Tibial nerve (tissue), 4 donors: ENCODE measurements at places on chromosomes 6 and 20.

DNA sequence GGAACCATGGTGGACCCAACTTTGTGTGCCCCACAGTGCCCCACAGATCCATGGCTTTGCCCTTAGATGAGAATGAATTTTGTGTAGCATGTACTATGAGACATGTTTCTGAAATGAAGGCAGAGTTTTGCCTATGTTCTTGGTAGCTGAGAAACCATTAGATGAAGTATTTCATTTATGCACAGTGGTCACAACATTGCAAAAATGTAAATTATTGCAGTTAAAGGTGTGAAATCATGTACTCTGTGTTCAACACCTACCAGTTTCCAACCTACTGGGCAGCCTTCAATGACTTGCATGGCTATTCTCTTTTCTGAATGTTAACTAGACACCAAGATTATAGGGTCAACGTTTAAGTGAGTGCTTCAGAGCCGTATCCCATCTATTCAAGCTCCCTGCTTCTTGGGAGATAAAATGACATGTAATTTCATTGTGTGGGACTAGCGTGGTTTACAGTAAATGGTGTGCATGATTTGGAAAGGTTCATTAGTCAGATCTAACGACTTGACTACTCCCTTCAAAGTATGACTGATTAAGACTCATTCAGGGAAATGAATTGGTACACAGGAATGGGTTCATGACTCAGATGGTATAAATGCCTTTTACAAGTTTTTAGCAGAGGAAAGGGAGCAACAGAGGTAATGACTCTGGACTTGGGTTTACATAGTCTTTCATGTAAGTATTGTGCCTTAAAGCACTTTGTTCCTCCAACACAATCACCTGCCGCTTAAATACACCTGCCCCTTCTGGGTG, 106.1 kb upstream of the AKIRIN2 start:
- no peak for DNase-seq
- no peak overlapping the region for H3K27ac ChIP-seq
- H3K27me3 ChIP-seq = no peaks in the 10 kb centered on the region
- H3K4me1 ChIP-seq = no peaks in the 10 kb centered on the region
- H3K36me3 ChIP-seq = no peaks in the 10 kb centered on the region
- H3K4me3 ChIP-seq = no peak overlapping the region

GRCh38 chr6:53771785-53772624, 22.8 kb upstream of the LRRC1 start:
- H3K27me3 ChIP-seq = no peaks in the 10 kb centered on the region
- H3K36me3 ChIP-seq = no peaks in the 10 kb centered on the region
- no peaks in the 10 kb centered on the region for H3K4me1 ChIP-seq
- H3K27ac ChIP-seq = no peak overlapping the region
- H3K4me3 ChIP-seq = no peak overlapping the region

- no peak overlapping the region for H3K27ac ChIP-seq
- H3K4me3 ChIP-seq = no peak overlapping the region
- no peak for DNase-seq
- H3K4me1 ChIP-seq = peaks cover 32% of the 10 kb centered on the region
- H3K27me3 ChIP-seq = no peaks in the 10 kb centered on the region
- H3K36me3 ChIP-seq = no peaks in the 10 kb centered on the region
These were observed 65.3 kb upstream of the SNX9 start for GRCh38 chr6:157757430-157758403.

GRCh38 chr6:150458579-150458978, 89.8 kb downstream of the IYD start:
- no peaks in the 10 kb centered on the region for H3K4me1 ChIP-seq
- no peak for DNase-seq
- no peaks in the 10 kb centered on the region for H3K27me3 ChIP-seq
- no peaks in the 10 kb centered on the region for H3K36me3 ChIP-seq
- no peak overlapping the region for H3K27ac ChIP-seq

DNA sequence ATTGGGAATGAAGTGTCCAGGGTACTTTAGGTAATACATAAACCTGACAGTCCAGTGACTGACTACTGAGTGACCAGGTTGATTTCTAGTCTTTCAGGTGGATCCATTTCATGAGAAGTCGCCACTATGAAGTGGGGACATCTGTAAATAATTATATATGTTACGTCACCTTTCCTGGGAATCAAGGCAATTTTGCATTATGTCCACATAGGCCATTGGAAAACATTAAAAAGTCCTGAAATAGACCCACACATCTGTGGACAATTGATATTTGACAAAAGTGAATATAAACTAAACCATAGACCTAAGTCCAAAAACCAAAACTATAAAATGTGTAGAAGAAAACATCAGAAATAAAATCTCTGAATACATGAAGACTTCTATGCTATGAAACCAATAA, 231.5 kb downstream of the C6orf118 start:
- H3K4me1 ChIP-seq = peaks cover 6% of the 10 kb centered on the region
- no peak overlapping the region for H3K27ac ChIP-seq
- no peak for DNase-seq
- no peak overlapping the region for H3K4me3 ChIP-seq
- H3K36me3 ChIP-seq = no peaks in the 10 kb centered on the region

DNA sequence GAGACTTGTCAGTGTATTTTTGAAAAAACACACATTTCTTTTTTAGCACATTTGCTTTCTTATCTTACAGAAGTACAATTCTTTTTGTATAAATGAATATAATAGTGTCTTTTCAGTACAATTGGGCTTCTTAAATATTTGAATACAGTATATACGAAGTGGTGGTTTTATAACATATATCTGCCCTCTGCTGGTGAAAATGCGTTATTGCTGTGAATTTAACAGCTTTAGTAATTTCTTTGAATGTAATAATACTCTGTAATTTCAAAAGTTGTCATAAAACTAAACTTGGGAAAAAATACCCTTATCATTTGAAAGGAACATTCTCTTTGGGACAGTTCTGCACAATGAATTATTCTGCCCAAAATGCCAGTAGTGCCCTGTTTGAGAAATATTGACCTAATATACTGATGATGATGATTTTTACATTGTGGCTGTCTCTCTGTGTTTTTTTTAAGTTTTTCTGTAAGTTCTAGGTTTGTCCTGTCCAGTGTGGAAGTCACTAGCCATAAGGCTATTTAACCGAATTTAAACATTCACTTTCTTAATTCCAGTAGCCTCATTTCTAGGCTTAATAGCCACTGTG, 19.0 kb downstream of the SMAP1 start:
- H3K4me3 ChIP-seq = no peak overlapping the region
- no peaks in the 10 kb centered on the region for H3K27me3 ChIP-seq
- H3K36me3 ChIP-seq = no peaks in the 10 kb centered on the region
- no peak for DNase-seq
- H3K4me1 ChIP-seq = peaks cover 20% of the 10 kb centered on the region

- H3K36me3 ChIP-seq = no peaks in the 10 kb centered on the region
- no peaks in the 10 kb centered on the region for H3K4me1 ChIP-seq
- no peak overlapping the region for H3K27ac ChIP-seq
- H3K4me3 ChIP-seq = no peak overlapping the region
- H3K27me3 ChIP-seq = no peaks in the 10 kb centered on the region
These were observed 25.7 kb downstream of the OVOL2 start for GRCh38 chr20:18031888-18032509.

GRCh38 chr6:77097940-77098339, 365.4 kb downstream of the HTR1B start:
- H3K4me3 ChIP-seq = no peak overlapping the region
- no peaks in the 10 kb centered on the region for H3K36me3 ChIP-seq
- no peak for DNase-seq
- H3K27me3 ChIP-seq = no peaks in the 10 kb centered on the region
- H3K4me1 ChIP-seq = no peaks in the 10 kb centered on the region

DNA sequence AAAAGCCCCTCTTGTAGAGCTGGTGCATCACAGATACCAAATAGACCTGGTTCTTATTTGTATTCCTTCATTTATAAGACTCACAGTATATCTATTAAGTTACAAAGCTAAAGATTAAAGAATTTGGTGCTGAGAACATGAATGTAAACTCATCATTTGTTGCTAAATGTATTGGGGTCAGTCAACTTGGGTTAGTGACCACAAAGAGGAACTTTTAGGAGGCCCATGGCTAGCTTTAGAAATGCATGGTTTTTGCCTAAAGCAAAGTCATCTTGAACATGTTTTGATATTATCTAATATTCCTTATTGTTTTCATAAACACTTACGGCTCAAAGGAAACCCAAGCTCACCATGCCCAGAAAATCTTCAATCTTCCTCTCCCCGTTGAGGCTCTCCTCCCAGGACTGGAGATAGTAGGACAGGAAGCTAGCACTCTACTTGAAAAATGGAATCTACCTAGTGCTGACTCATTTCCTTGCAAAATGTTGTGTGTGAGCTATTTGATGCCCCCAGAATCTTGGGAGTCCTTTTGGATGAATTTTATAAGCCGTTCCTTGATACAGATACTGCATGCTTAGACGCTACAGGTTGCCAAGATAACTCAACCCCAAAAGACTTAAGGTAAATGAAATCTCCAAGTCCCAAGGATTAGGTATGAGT, 121.4 kb downstream of the BMP2 start:
- H3K27ac ChIP-seq = no peak overlapping the region
- DNase-seq = no peak
- no peaks in the 10 kb centered on the region for H3K27me3 ChIP-seq
- H3K4me1 ChIP-seq = no peaks in the 10 kb centered on the region
- H3K4me3 ChIP-seq = no peak overlapping the region
- H3K36me3 ChIP-seq = no peaks in the 10 kb centered on the region

DNA sequence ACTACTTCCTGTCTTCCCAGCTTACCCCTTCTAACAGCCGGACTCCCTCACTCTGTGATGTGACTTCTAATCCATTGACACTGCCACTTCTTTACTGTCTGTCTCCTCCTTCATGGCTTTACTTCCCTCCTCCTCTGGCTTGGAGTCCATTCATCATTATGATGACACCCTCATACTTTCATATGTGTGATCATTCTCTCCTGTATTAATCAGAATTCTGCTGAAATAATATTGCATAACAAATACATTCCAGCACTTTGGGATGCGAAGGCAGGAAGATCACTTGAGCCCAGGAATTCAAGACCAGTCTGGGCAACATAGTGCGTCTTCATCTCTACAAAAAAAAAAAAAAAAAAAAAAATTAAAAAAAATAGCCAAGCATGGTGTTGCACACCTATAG, 147.9 kb upstream of the BTBD3 start:
- no peak for DNase-seq
- no peaks in the 10 kb centered on the region for H3K27me3 ChIP-seq
- no peak overlapping the region for H3K27ac ChIP-seq
- no peaks in the 10 kb centered on the region for H3K4me1 ChIP-seq
- H3K36me3 ChIP-seq = no peaks in the 10 kb centered on the region

- no peaks in the 10 kb centered on the region for H3K27me3 ChIP-seq
- no peaks in the 10 kb centered on the region for H3K36me3 ChIP-seq
- H3K4me3 ChIP-seq = no peak overlapping the region
- no peak overlapping the region for H3K27ac ChIP-seq
These were observed 113.2 kb downstream of the VIP start for GRCh38 chr6:152863618-152864326.

- no peak for DNase-seq
- H3K4me1 ChIP-seq = no peaks in the 10 kb centered on the region
- no peak overlapping the region for H3K27ac ChIP-seq
- H3K4me3 ChIP-seq = no peak overlapping the region
- no peaks in the 10 kb centered on the region for H3K27me3 ChIP-seq
These were observed 81.5 kb downstream of the SULF2 start for GRCh38 chr20:47703748-47704147.

DNA sequence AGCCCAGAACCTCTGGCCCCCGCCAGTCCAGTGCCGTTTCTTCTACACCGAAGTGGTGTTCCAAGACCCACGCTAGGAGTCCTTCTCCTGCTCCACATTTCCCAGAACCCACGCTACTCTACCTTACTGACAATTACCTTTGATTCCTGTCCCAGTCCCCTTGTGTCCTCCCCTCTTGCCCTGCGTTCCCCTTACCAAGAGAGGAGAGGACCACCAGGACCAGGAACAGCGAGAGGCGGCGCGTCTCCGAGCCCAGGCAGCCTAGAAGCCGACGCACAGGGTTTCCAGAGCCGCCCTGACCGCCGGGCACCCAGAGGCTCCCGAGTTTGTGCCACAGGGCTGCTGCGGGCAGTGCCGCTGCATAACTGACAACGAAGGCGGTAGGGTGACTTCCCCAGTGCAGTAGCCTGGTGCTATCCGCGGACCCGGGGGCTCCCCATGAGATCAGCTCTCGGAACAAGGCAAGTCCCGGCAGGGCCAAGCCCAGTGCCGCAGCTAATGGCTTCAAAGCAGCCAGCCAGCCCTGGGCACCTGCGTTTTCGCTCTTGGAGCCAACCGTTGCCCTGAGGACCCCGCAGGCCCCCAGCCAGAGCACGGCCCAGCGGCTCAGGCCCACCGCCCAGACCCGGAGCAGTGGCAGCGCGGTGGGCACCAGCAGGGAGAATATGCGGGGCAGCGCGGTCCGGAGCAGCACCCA, 512 bp downstream of the TAP1 start:
- no peaks in the 10 kb centered on the region for H3K36me3 ChIP-seq
- no peaks in the 10 kb centered on the region for H3K27me3 ChIP-seq
- DNase-seq = no peak
- peak overlapping the region; percentile 98 for H3K4me3 ChIP-seq
- peak overlapping the region; percentile 100 for H3K27ac ChIP-seq
- H3K4me1 ChIP-seq = no peaks in the 10 kb centered on the region

DNA sequence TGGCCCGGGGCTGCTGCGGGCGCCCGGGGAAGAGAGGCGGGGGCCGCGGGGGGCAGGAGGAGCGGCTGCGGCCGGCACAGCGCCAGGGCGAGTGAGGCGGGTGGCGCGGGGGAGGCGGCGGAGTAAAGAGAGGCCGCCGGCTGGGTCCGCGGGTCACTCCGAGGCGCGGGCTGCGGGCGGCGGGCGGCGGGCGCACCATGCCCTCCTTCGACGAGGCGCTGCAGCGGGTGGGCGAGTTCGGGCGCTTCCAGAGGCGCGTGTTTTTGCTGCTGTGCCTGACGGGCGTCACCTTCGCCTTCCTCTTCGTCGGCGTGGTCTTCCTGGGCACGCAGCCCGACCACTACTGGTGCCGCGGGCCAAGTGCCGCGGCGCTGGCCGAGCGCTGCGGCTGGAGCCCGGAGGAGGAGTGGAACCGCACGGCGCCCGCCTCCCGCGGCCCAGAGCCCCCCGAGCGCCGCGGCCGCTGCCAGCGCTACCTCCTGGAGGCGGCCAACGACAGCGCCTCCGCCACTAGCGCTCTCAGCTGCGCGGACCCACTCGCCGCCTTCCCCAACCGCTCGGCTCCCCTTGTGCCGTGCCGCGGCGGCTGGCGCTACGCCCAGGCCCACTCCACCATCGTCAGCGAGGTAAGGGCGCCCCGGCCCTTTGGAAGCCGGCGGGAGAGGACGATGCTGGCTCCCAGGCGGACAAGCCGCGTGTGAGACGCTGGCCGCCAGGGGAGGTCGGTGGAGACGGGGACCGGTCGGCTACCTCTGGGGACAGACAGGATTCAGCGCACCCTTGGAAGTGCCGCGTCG, at the start of gene SLC22A3:
Gene SLC22A3 (plus strand): TSS at position 156 of the 797 bp plus-strand sequence. CDS start 42 bp downstream, at position 198.
- H3K27ac ChIP-seq = peak within 1 kb of the TSS; percentile 89
- H3K36me3 ChIP-seq = no peaks in the 10 kb centered on the region
- H3K27me3 ChIP-seq = no peaks in the 10 kb centered on the region
- H3K4me3 ChIP-seq = peak within 1 kb of the TSS; percentile 45
- no peak for DNase-seq

GRCh38 chr6:76852776-76853175, 610.5 kb downstream of the HTR1B start:
- H3K4me3 ChIP-seq = no peak overlapping the region
- no peaks in the 10 kb centered on the region for H3K4me1 ChIP-seq
- no peak overlapping the region for H3K27ac ChIP-seq
- no peak for DNase-seq
